ENCODE measurements at places on chromosomes 6 and 20.

DNA sequence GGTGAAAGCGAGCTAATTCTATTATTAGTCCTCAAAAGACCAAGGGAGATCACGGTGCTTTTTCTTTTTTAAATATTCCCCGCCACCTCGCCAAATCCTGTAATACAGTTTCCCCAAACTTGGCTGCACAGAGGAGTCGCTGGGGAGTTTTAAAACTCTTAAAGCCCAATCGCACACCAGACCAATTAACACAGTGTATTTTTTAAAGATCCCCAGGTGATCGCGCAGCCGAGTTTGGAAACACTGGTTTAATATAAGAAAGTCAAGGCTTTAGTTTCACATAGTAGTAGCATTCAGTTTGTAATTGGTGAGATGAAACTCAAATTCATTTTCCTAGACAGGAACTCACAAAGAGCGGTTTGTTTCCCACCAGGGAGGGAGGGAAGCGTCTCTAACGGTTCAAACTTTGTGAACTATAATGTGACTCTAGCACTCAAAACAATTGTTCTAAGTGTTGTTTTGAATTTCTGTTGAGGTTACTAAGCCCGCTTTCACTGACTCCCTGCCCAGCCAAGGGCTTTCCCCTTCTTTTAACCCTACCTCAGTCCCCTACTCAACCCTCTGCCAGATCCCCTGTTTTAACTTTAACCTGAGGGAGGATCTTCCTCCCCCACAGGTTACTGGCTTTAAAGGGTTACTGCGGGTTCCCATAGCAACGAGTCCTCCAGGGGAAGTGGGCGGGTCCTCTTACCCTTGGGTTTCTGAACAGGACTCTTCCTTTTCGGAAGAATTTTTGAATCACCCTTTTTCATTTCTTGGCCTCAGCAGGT is 25.7 kb upstream of the BTBD3 start:
- DNase-seq = peak; percentile 57

- no peak for DNase-seq
Observed at GRCh38 chr6:133681891-133682290, 207.0 kb upstream of the TCF21 start.

DNA sequence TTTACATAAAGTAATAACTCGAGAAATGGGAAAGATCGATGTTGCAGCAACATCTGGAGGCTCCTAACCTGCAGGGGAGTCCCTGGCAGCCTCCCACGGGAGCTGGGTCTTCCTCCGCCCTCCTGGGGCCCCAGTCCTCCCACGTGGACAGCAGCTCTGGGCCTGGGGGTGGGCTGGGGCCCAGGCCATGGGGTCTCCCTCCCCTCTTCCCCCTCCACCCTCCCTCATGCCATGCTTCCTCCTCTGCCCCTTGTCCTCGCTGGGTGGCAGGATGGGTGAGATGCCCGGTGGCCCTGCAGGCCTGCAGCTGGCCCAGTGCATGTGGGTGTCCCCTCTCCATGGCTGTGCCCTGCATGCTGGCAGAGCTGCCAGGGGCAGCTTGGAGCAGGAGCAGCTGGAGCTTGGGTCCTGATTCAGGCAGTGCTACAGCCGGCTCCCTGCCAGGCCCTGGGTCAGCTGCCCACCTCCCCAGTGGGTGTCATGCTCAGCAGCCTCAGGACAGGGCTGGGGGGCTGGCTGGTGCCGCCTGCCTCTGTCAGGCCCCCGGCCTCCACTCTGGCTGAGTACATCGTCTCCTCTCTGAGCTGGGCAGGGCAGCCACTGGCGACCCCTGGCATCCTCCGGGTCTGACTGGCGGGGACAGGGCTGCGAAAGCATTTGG is 48.9 kb upstream of the BHLHE23 start:
- DNase-seq = no peak

DNA sequence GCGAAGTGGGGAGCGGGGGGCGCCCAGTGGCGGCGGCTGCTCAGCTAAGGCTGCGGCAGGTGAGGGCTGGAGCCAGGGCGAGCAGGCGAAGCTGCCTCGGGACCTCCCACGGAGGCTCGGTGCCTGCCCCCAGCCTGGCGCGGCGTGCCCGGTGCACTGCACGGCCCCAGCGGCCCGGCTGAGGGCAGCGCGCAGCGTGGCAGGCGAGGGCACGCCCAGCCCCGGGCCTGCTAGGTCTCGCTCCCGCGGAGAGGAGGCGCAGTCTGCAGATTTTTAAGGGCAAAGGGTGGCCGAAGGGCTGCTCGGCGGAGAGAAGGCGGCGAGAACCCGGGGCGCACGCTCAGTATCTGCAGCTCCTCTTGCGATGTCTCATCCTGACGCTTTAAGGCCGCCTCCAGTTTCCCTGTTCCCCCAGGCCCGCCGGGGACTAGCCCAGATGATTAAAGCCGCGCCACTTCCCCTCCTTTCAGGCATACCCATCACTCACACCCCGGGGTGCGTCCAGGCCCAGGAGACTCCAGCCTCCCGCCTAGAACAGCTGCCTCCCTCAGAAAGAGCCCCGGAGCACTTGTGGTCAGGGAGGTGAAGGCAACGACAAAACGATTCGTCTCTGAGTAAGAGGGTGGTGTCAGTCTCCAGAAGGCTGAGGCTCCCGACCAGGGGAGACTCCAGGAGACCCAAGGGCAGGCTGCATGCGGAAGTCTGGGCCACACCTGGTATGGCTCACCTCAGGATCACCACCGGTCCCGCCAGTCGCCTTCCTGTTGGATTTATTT is at the start of gene FERMT1:
Gene FERMT1, minus strand, starts transcription at position 158 of the 776 bp plus-strand sequence. CDS start 3,476 bp downstream, outside the sequence.
- peak; percentile 74 for DNase-seq

GRCh38 chr20:45322952-45323383 is 14.9 kb upstream of the MATN4 start:
- DNase-seq = peak; percentile 14

- DNase-seq = no peak
Observed at GRCh38 chr6:137697267-137697938, 169.7 kb upstream of the TNFAIP3 start.
